ENCODE measurements at places on chromosomes 4 and X.

- peak; percentile 6 for DNase-seq
These were observed 504.6 kb downstream of the IQCM start for GRCh38 chr4:149311076-149311475.

- no peak for DNase-seq
These were observed 845.8 kb downstream of the TECRL start for GRCh38 chr4:63563288-63564014.

- no peak for DNase-seq
These were observed 84.5 kb upstream of the WWC2 start for GRCh38 chr4:183014361-183015084.

DNA sequence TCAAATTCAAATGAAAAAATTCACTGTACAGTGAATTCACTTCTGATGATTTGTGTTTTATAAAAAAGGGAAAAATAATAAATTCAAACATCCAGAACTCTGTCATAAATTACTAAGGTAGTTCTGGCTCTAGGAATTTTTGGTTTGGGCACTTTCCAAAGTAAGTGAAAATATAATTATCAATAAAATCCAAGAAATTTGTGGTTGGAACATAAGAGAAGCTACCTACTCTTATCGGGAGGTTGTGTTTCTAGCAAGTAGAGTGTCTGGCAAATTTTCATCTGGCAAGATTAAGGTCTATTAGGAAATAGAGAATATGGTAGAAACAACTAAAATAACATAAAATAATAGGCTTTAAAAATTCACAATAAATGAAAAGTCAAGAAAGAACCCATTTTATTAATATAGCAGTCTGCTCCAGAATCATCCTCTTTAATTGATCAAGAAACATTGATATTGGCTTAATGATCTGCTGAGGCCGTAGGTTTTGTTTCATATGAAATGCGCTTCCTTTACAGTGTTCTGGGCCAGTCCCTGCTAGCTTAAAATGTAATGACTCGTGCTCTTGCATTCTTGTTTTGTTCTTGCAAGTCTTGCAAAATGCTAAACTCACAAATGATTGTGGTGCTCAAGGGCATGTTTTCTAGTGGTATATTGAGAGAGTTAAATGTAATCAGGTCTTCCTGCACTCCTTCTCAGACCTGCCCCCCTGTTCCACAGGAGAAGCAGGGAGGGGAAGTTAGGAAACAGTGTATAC, 331.4 kb downstream of the RAPGEF2 start:
- peak; percentile 38 for DNase-seq

DNA sequence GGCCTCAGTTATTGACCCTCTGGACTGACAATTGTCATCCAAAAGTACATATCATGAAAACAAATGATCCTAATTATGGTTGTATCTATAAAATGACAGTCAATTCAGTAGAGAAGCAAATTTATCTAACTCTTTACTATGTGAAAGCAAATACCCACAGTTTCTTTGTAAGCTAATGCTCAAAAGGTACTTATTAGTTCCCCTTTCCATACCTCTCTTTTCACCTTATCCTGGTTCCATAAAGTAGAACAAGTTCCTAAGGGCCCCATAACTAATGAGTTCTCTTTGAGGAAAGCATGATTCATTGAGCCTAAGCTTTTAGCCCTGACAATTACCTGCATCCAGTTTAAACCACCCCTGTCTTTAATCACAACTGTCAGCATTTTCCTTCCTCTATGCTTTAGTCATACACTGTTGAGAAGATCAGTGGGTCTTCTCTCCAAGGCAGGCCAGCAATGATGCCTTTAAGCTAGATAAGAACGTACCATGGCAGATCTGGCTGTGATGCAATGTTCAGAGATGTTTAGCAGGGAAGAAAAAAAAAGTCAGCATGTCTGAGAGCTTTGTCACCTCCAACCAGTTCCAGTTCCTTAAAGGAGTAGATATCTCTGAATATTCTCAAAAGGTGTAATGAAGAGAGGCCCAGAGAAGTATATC, 179.7 kb upstream of the RASGEF1B start:
- DNase-seq = no peak

All from AG08395 (cell line).